Fibroblast of pulmonary artery (primary cell): ENCODE measurements at places on chromosomes 4 and X.

DNA sequence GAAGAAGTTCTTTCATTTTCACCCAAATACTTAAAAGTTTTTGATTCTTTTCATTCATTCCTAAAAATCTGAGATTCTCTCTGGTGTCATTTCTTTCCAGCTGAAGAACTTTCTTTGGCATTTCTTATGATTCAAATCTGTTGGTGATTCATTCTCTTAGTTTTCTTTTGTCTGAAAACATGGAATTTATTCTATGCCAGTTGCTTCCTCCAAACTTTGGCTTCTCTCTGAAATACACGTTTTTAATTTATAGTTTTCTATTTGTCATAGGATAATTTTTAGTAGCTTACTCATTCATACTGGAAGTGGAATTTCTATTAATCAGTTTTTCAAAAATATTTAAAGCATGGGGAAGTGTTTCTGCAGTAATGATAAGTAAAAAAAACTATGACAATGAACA is 1012.0 kb downstream of the RPA4 start:
- DNase-seq: peak; percentile 1

- no peak for DNase-seq
Observed at GRCh38 chr4:528296-528695, 29.3 kb downstream of the PIGG start.

DNA sequence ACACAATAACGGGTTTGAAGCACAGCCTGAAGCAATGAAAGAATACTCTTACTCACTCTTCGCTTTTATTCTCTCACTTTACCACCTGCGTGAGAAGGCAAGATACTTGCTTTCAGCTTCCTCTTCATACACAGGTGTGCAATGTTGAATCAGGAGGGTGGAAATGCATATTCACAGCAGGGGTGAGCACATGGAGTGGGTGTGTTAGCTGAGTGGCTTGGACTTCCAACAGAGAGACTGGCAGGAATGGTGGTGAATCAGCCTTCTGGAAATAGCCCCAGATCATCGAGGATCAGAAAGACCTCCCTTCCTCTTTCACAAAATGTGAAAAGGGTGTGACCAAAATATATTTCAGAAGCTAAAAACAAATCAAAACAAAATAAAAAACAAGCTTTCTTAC is 521.2 kb downstream of the STIM2 start:
- no peak for DNase-seq

GRCh38 chr4:189974056-189974455 is 33.4 kb downstream of the FRG1 start:
- DNase-seq: peak; percentile 8

DNA sequence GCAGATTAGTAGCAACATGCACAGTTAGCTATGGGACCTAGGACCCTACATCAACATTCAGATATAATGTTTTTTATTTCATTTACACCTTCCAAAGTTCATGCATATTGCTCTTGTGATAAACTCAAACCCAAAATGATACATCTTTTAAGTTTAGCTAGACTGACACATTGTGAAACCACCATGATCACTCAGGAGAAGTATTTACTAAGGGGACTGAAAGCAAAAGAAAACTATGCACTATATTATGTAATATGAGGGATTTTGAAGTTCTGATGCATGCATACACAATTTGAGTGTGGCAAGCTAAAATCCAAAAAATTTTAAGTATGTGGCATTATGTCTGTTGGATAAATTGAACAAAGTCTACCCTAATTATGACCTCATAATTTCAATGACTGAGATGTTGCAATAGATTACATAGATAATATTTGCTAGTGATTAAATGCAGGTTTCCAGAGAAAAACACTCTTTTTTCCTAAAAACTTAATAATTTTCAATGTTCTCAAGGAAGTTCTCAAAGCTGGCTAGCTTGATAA is 914.8 kb upstream of the GRIA3 start:
- peak; percentile 0 for DNase-seq

DNA sequence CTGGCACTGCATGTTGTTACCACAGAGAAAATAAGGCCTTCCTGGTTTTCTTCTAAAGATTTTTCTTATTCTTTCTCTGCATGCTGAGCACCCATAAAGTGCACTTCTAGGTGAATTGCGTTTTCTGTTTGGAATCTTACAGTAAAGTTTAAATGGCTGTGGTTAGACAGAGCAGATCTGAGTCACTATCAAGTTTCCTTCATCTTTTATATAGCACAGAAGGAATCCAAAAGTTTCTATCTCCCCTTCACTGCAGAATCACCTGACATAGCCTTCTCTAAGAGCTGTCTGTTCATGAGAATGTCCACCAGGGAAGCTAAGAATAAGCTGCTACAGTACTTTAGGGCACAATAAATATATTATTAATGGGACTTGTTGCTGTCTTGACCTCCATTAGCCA is 455.5 kb upstream of the FAM241A start:
- DNase-seq: no peak

DNA sequence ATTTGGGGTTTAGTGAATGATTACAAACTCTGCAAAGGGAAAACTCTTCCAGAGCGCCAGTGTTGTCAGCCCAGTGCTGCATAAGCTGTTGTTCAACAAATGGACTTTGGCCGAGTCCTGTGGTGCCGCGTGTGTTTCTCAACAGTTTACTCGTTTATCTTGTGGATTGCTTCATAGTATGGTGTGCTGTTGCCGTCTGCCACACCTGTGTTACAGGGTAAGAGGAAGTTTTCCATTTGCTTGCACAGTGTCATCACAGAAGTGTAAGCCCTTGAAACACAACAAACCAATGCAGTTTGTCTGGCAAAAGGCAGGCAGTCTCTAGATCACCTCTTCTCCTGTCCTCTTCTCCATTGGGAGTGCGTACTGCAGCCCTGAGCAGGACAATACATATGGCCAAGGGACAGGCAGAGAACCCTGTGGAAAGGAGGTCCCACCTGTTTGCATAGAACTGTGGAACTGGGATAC is 66.3 kb downstream of the DCUN1D4 start:
- no peak for DNase-seq

- no peak for DNase-seq
Observed at GRCh38 chr4:121829511-121829910, 5.8 kb upstream of the CCNA2 start.

DNA sequence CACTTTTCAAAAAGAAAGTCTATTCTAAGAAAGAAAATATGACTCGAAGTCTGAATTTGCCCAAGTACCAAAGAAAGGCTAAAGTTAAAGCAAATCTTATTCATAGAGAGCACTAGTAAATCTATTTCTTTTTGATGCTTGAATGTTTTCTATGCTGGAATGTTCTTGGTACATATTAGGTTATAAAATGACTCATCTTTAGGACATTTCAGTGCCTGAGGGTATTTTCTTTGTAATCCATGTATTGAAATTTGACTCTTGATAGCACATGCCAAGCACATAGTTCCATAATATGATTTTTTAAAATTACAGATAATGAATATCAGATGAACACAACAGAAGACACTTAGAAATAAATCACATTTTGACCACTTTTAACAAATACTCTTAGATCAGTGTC is 232.8 kb downstream of the TRIML1 start:
- DNase-seq: no peak

DNA sequence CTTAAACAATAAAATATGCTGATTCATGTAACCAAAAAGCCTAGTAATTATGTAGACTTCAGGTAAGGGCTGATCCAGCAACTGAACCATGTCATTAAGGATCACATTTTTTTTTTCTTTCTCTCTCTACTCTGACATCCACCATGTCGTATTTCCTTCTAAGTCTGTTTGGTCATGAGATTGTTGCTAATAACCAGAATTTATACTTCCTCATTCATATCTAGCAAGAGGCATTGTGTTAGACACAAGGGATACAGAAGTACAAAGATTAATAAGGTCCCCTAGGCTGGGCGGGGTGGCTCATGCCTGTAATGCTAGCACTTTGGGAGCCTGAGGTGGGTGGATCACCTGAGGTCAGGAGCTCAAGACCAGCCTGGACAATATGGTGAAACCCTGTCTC is 24.1 kb downstream of the PHEX start:
- no peak for DNase-seq

- peak; percentile 67 for DNase-seq
Observed at GRCh38 chr4:106329041-106329618, 12.8 kb downstream of the AIMP1 start.

GRCh38 chr4:165450871-165451270 is 72.1 kb downstream of the CPE start:
- no peak for DNase-seq

- peak; percentile 7 for DNase-seq
Observed at GRCh38 chr4:93416344-93417128, 412.0 kb upstream of the ATOH1 start.

DNA sequence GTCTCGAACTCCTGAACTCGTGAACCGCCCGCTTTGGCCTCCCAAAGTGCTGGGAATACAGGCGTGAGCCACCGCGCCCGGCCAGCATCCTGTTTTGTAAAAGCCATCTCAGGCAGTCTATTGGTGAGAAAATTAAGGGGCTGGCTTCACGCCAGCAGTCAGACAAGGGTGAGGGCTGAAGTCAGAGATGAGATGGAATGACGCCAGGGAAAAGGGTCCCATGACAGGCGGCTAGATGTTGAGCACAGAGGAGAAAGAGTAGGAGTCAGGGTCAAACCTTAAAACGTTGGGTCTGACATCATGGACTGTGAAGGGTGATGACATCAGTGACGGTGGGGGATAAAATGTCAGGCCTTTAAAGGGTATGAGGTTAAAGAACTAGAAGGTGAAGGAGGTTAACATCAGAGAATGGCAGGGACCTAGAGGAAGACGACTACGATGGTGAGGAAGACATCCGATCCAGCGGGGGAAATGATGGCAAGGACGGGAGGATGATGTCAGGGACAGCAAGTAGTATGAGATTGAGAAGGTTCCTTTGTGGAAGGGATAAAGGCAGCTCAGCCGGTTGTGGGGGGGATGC is 504 bp upstream of the RBM3 start:
- no peak for DNase-seq

GRCh38 chrX:129934461-129934860 is 28.5 kb downstream of the UTP14A start:
- no peak for DNase-seq

DNA sequence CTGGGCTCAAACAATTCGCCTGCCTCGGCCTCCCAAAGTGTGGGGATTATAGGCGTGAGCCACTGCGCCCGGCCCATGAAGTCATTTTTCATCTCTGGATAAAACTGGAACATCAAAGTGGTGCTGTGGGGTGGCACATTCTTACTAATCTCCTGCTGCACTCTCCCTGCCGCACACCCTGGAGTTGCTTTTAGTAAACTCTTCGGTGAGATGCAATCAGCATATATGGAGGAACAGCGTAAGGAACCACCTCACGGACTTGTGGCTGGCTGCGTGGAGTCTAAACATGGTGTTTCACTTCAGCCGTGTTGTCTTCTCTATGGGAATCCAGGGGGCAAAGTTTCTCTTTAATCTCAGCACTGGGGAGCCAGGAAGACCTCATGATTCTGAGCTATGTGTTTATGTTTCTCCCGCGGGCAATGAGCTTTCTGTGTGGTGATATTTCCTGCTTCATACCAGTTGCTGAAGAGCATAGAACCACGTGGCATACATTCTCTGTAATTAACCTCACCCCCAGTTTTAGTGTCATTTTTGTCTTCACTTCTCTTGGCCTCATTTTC is 2.1 kb upstream of the RHOH start:
- no peak for DNase-seq

GRCh38 chr4:141636771-141637460 is 533 bp downstream of the IL15 start:
- DNase-seq: peak; percentile 51

GRCh38 chr4:57442831-57443291 is 332.7 kb upstream of the IGFBP7 start:
- peak; percentile 42 for DNase-seq

DNA sequence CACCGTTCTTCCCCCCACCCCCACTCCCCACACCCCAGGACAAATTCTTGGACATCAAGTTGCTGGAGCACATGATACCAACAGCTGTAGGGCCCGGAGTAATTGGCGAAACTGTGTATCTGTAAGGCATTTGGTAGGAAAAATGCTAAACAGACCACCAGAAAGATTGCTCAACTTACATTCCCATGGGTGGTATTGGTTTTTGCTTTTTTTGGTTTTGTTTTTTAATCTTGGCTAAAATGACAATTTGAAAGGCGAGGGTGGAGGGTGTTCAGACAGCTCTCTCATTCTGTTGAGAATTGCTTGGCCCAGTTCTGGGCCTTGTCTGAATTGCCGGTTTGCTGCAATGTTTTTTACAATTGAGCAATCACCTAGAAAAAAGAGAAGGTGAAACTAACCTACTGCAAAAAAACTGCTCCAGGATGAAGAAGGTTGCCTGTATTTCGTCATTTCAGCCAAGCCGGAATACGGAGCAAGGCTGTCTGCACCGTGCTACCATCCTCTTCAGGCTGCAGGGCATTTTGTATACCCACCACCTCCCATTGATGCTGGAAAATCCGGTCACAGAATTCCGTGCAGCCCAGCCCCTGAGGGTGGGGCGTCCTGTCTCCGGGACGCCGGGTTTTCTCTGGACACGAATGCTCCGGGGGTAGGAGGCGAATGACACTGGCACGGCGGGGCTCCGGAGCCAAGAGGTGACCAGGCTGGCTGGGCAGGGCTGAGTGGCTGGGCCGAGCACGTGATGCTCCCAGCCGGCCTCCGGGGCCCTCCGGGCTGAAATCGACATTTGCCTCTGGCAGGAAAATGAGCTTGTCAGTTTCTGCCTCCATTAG is at the start of gene CLCN4:
CLCN4 (plus strand) TSS at position 777 of the 833 bp plus-strand sequence. CDS start 28,058 bp downstream, outside the sequence.
- DNase-seq: peak; percentile 58

- no peak for DNase-seq
Observed at GRCh38 chr4:7850489-7850888, 89.2 kb downstream of the AFAP1 start.

DNA sequence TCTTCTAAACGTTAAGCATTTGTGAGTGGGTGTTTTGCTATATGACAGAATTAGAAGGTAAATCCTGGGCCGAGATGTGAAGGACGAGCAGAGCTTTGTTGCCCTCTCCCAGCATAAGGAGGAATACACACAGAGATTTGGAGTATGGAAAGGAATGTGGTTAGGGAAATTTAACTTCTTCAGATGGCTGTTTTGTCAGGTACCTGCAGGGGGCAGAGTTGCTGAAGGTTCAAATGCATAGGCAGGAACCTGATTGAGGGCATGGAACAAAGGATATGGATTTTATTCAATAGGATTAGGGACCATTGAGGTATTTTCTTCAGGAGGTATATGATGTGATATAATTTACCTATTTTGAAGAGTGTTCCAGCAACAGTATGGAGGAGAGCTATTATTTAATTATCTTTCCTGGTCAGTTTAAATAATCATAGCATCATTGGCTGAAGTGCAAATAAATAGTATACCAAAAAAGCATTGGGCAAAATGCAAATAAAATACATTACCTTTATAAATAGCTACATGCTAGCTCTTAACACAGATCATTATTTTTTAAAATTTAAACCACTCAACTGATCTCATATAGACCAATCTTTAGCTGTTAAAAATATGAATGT is 143.6 kb downstream of the SLIT2 start:
- DNase-seq: peak; percentile 50

DNA sequence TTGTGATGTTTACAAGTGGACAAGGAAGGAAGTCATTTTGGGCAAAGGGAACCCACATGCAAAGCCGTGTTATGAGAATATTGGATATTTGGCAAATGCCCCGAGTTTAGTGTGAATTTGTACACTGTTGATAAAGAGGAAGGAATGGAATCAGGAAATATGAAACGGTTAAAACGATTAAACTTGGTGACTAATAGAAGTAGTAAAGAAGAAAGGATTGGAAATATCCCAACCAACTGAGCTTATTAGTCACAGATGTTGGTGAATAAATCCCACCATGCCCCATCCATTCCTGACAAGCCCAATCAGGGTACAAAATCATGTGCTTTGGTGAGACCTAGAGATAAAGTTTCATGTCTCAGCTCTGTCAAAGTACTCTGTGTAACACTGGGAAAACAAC is 22.0 kb downstream of the ARHGAP24 start:
- peak; percentile 66 for DNase-seq

GRCh38 chr4:119070301-119070700 is 65.3 kb upstream of the MYOZ2 start:
- DNase-seq: no peak

- no peak for DNase-seq
Observed at GRCh38 chrX:91079342-91080114, 355.1 kb upstream of the PABPC5 start.
